ENCODE measurements at places on chromosomes 12 and 14.

DNA sequence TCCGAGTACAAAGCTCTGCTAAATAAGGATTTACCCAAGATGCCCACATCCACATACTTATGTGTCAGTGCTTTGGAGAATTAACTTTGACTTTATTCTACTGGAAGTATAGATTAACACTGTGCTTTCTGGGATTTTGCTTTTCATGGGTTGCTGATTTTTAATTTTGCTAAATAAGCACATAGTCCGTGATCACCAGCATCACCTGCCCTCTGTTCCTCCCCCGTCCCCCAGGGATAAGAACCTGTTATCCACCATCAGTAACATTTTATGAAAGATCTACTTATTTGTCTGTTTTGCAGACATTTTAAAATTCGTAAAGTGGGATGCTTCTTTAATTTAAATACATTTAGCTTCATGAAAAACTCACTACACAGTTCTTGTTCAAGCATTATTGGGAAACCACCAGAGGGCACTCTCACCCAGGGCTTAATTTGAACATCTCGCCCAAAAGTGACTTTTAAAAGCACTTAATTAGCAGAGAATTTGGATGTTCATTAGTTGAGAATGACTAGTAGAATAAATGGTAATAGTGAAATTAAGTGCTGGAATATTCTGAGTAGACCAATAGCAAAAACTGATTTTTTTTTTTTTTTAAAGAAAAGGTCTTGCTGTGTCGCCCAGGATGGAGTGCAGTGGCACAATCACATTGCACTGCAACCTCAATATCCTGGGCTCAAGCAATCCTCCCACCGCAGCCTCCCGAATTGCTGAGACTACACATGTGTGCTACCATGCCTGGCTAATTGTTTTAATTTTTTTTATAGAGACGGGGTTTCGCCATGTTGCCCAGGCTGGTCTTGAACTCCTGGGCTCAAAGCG is 35.7 kb downstream of the MRPL42 start:
- DNase-seq = peak; percentile 26

DNA sequence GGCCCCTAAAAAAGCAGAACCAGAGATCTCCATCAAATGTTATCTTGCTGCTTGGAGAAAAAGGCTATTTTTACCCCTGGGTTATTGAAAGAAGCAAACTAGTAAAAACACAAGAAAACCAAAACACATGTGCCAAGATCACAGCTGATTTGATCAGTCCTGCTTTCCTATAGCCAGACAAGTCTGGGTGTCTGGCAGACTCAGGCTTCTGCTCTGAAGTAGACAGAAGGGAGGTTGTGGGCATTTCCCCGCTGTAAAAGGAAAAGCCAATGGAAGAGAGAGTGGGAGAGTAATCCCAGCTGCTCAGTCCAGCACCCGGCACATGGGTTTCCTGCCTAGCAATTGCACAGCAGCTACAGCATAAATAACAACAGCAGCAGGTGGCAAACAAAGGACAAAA is 177.9 kb downstream of the PHLDA1 start:
- DNase-seq = no peak

DNA sequence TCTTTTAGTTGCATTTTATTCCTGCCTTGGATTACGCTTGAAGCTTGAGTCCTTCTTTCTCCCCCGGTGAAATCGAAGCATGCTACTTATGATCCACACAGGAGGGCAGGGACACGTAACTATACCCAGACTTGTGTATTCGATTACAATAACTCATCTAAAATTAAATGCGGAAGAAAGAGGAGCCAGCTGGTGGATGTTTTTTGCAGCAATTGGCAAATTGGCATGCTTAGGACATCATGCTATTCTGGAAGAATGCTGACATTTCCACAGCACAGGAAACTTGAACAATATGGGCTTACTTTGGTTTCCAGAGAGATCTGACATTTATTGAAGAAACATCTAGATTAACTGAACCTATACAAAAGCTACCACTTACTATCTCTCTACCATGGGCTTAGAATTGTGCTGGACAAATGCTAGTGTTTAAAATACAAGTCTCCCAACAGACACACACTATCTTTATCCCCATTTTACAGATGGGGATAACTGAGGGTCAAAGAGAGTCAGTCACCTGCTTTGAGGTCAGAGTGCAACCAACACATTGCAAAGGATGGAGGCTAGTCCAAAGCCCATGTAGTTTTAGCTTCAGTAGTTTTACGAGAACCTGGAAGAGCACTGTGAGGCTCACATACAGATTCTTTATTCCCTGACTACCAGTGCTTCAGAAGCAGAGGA is 36.3 kb downstream of the LGMN start:
- no peak for DNase-seq

GRCh38 chr12:96034621-96035282 is 635 bp downstream of the LTA4H start:
- DNase-seq = no peak

- no peak for DNase-seq
Measured at GRCh38 chr12:114371733-114372132, 34.2 kb downstream of the TBX5 start.

DNA sequence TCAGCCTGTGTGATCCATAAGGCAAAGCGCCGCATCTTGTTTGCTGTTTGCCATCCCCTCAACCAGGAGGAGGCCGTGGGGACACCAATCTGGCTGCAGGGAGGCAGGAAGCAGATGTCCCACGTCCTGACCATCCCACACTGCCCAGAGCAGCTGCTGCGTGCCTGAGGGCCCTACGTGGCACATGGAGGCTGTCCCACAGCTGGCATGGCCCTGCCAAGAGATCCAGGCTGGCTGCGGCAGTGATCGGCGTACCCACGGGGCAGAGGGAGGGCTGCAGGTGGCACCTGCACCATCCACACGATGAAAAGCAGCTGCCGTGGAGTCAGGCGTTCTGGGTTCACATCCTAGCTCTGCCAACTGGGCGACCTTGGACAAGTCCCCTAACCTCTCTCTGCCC is 42.0 kb downstream of the NCOR2 start:
- no peak for DNase-seq

DNA sequence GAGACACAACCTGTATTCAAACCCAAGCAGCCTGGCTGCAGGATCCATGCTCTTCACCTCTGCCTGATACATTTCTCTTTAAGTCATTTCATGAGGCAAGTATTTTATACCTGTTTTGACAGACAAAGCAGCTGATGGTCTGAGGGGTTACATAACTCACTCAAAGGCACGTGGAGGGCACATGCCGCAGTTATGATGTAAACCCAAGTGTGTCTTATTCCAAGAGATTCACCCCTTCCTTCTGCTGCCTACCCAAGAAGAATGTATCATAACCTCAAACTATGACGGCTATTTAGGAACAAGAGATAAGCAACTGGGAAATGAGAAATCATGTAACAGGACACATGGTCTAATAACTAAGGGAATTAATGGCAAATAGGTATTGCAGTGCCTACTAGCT is 329.8 kb upstream of the TMPO start:
- no peak for DNase-seq

DNA sequence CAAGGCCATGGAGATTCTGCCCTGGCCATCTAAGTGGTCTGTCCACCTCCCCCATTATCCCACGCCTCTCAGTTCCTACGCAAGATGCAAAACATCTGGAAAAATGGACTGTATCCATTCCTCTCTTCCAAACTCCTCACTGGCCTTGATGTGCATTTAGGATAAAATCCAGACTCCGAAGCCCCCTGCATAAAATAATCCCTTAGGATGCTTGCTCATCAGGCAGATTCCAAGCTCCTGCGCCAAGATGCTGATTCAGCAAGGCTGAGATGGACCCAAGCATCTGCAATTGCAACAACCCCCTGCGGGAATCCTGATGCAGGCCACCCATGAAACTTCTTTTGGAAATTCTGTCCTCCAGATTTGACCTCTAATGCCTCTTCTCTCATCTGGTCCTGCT is 81.6 kb downstream of the SPRING1 start:
- DNase-seq = no peak

DNA sequence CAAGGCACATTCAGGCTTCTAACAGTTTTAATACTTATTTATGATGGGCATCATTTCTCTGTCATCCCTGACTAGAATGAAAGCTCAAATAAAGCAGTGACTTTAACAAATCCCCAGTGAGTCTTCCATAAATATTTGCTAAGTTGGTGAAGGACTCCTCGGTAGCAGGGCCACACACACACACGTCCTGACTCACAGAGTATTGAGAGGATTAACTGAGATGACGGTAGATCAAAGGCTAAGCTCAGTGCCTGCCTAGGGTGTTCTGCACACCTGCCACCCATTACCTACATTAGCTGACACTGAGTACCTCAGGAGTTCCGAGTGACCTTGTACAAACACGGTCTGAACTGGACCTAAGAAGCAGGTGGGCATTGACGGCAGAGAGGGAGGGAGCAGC is 197.3 kb upstream of the SFSWAP start:
- no peak for DNase-seq

DNA sequence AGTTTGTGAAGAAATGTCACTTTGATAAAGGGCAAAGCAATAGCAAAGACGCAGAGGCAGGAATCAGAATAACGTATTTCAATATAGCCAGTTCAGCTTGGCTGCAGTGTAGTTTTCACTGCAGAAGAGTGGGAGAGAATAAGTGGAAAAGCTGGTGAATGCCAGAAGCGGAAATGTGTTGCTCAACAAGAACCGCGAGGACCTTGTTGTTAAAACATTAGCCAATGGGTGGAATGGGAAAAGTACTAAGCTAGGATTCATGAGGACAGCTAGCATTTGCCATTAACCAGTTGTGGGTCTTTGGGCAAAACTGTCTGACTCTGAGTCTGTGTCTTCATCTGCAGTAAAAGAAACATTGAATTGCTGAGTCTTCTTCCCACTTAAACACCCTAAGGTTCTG is 292.9 kb upstream of the GRIP1 start:
- DNase-seq = no peak

DNA sequence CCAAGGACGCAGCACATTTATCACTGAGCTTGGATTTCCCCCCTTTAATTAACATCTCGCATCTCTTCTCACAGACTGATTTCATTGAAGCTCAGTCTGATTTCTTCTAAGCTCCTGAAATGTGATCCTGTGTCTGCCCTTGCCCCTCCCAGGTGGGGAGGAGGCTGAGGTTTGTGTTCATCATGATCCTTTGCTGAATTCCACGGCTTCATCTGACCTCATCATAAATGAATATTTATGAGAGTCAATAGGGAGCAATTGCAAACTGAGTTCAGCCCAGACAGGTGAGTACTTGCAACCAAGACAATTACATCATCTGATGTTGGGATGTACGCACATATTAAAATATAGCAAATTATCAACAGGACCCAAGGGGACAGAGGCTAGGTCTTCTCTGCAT is 72.4 kb downstream of the MAP1LC3B2 start:
- no peak for DNase-seq

- DNase-seq = no peak
Measured at GRCh38 chr12:68483592-68484383, 126.9 kb upstream of the RAP1B start.

DNA sequence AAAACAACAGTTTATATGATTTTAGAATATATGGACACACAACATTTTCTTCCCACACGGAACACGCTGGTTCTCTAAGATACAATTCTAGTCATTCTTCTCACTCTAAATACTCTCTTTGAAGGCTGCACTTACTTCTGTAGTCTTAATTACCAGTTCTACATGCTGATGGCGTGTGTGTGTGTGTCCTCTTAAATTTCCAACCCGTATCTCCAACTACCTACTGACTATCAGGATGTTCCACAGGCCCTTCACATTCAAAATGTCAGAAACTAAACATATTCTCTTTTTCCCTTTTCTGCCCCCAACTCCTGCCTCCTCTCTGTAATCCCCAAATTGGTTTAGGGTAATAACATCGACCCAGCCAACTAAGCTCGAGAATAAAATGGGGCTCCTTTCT is 75.2 kb downstream of the DUSP16 start:
- no peak for DNase-seq

- DNase-seq = no peak
Measured at GRCh38 chr12:88544991-88545980, 35.0 kb downstream of the KITLG start.

GRCh38 chr14:35471803-35472202 is 62.2 kb upstream of the INSM2 start:
- no peak for DNase-seq

DNA sequence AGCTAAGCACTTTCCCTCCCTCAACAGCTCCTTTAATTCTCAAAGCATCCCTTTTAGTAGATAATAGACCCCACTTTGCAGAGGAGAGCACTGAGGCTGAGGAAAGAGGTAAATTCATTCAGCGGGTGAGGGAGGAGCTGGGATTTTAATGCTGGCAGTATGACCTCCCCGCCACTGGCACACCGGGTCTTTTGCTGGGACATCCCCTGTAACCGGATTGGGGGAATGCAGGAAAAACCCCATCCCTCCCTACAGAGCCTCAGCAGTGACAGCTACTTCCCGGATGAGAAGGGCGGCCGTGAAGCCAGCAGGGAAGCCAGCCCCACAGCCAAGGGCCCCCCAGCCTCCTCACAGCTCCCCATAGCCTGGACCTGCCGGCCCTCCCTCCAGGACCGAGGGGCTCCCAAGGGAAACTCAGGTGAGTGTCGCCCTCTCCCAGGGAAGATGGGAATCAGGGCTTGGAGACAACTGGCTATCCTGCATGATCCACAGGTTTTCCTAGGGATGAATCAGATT is 12.1 kb downstream of the ZBTB39 start:
- DNase-seq = no peak

All from stimulated activated CD8-positive, alpha-beta memory T cell treated with anti-CD3 and anti-CD28 coated beads, Interleukin-2, amount 100 ng/mL, for 48 hours (primary cell).